ENCODE measurements at places on chromosomes 3 and 15.

- DNase-seq: peak; percentile 5
Measured at GRCh38 chr3:183254487-183255347, 1.7 kb downstream of the B3GNT5 start.

- DNase-seq: no peak
Measured at GRCh38 chr3:11779626-11780025, 67.1 kb downstream of the TAMM41 start.

DNA sequence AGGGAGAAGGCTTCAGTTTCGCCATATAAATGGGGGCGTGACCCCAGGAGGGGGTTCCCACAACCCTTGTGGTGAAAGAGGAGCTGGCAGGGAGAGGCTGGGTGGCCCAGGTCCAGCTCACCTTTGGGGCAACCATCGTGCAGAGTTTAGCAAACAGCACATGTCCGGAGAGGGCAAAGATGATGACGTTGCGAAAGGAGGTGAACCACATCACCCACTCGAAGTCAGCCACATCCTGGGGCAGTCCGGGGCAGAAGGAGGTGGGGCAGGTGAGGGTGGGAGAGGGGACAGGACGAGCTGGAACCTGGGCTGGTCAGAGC lies 3.7 kb downstream of the HHATL start:
- no peak for DNase-seq

- no peak for DNase-seq
Measured at GRCh38 chr3:53354945-53355498, 7.7 kb upstream of the DCP1A start.

DNA sequence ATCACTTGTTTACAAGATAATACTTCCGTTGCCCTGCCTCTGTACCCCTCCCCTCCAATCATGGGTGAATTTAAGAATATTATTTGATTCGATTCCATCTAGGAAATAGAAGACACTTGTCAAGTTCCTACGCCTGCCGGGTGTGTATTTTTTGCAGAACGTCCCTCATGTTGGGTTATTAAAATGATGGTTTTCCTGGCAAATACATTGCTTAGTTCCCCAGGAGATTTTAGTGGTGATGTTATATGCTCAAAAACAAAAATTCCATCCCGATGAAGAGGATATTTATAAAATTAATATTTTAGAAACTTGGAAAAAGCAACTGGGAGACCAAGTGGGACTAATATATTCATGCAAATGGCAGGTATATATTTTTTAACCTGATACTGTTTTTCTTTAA lies 548.4 kb downstream of the EDEM1 start:
- no peak for DNase-seq

- no peak for DNase-seq
Measured at GRCh38 chr3:126777366-126777765, 73.3 kb downstream of the CHCHD6 start.

Measured in GM06990 (cell line).